ENCODE measurements at places on chromosomes 2 and 18.

- DNase-seq, result no peak
These were observed 131.3 kb upstream of the ACAA2 start for GRCh38 chr18:49944663-49945062.

GRCh38 chr2:217277646-217278398, 418.0 kb upstream of the TNP1 start:
- no peak for DNase-seq

GRCh38 chr2:216936954-216937357, 77.1 kb upstream of the TNP1 start:
- DNase-seq, result no peak

- no peak for DNase-seq
These were observed 168.0 kb downstream of the LPIN1 start for GRCh38 chr2:11914455-11914854.

DNA sequence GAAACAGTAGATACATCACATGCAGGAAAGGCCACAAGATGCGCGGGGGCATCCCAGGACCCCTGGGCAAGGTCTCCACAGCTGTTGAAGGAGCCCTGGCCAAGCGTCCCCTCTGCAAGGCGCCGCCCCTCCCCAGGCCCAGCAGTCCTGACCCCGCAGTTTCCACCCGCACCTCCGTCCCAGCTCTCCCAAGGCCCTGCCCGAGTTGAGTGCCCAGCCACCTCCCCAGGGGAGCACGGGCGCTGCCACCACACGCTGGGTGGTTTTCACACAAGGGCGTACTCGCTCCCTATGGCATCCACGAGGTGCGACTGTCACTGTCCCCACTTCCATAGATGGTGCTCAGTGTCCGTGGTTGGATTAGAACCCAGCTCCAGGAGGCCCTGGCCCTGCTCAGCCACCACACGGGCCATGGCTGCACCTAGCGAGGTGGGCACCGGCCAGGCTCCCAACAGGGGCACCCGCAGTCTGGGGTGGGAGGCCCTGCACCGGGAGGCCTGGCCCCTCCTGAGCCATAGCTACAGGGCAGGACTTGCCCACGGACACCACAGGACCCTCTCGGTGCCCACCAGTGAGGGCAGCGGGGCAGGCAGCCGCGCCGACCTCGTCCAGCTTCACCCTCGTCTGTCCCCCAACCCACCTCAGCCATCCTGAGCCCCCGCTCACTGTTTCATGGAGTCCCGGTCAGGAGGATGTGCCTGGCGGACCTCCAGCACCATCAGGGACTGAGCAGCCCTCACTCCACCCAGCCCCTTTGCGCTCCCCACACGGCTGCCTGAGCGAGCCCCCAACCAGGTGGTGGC, 36.0 kb downstream of the KIF1A start:
- DNase-seq, result no peak

DNA sequence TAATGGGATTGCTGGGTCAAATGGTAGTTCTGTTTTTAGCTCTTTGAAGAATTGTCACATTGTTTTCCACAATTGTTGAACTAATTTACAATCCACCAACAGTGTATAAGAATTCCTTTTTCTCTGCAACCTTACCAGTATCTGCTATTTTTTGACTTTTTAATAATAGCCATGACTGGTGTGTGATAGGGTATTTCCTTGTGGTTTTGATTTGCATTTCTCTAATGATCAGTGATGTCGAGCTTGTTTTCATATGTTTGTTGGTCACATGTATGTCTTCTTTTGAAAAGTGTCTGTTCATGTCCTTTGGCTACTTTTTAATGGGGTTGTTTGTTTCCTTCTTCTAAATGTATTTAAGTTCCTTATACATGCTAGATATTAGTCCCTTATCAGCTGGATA, 322.3 kb downstream of the CDH2 start:
- DNase-seq, result no peak

- DNase-seq, result no peak
These were observed 5.1 kb upstream of the SPAG16 start for GRCh38 chr2:213279116-213279620.

DNA sequence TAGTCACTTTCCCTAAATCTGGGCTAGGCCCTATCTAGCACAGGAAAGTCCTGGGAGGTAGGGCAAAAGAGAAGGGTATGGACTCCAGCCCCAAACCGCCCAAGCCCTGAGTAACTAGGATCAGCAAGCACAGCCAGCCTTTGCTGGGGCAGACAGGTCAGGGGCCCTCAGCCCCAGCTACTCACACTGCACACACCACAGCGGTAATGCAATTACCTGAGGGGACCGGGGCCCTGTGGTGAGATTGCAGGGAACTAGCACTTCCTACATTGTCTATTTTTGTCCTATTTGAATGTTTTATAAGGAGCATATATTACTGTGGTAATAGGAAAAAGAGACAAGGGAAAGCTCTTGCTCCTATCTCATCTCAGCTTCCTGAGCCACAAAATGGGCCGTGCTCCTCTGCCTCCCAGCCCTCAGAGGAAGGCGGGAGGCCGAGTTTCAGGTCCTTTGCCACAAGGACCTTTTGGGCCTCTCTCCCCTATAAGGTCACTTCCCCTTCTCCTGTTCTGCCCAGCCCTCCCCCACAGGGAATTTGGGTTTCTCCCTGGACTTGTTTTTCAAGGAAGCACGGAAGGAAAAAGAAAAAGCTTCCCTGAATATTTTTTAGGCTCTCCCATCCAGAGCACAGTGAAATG, 20.5 kb downstream of the RAB11FIP5 start:
- no peak for DNase-seq

DNA sequence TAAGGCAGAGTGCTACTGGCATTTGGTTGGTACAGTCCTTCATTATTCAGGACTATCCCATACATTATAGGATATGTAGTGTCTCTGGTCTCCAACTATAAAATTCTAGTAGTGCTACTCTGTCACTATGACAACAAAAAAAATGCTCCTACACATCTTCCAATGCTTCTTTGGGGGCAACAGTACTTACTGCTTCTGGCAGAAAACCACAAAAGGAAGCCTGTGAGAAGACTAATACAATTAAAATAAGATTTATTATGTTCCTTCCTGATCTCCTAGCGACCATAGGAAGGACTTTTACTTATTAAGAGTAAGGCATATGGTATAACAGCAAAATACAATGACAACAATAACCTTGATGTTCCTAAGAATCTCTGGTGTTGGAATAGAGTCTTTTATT, 48.4 kb upstream of the CPO start:
- no peak for DNase-seq

DNA sequence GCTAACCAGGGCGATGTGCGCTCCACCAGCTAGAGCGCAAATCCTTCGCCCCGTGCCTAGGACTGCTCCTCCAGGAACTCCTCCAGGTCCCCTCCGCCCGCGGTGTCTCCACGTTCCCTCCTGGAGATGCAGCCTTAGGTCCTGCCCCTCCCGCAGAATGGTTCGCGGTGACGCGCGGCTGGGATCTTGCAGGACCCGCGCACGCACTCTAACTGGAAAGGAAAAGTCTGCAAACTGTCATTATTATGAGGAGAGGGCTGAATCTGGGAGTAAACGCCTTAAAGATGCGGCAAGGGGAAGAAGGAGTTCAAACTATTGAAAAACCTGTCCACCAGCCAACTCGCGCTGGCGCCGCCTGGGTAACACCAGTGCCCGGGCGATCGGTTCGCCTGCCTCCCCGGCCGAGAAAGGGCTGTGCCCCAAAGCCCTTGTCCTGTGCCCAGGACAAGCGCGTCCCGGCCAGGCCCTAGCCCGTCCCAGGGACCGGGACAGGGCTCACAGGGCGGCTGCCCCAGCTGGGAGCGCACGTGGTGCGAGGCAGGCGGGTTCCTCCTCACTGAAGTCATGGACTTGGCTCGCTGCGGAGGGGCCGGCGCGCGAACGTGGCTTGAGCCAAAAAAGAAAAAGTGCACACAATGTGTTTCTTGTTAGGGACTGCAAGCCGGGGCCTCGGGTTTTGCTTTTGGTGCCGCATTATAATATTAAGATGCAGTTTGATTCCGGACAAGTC, 5.5 kb upstream of the ID2 start:
- no peak for DNase-seq

- DNase-seq, result no peak
These were observed 126.2 kb upstream of the VRK2 start for GRCh38 chr2:57920342-57920939.

DNA sequence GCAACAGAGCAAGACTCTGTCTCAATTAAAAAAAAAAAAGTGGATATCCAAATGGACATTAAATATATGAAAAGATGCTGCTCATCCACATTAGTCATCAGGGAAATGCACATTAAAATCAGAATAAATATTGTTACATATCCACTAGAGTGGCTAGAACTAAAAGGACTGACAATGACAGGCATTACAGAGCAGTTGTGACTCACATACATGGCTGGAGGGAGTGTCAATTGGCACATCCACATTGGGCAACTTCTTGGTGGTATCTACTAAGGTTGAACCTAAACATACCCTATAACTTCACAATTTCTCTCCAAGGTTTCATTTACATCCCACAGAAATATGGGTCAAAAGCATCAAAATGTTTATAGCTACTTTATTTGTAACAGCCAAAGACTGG, 14.0 kb upstream of the DNER start:
- DNase-seq, result no peak

DNA sequence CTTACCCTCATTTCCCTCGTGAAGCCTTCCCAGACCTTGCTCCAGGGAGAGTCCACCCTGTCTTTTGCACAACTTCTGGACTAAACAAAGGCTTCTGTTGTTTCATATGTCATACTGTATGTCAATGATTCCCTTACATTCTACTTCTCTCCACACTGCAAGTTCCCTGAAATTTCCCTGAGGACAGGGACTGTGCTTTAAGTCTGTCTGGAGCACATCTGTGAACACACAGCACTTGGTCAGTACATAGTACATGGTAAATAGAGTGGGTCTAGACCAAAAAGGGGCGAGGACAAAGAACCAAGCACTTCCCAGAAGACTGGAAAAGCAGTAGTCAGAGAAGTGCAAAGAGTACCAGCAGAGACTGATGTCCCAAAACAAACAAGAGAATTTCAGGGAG, 23.7 kb upstream of the IMPA2 start:
- DNase-seq, result no peak

DNA sequence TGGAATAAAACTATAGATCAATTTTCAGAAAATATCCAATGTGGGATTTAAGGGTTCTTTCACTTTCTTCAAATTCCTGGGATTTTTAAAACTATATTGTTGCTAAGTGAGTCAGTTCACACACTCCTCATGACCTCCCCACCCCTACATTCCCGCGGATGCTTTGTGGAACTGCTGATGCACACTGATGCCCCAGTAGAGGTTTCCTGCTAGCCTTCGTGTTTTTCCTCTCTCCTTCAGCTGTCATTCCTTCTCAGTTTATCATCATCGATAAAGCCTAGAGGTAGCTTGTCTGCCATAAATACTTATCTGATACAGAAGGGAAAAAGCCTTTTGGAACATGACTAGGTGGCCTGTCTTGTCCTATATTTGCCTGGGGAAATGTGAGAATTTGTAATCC, 67.4 kb upstream of the GALNT5 start:
- DNase-seq, result no peak

DNA sequence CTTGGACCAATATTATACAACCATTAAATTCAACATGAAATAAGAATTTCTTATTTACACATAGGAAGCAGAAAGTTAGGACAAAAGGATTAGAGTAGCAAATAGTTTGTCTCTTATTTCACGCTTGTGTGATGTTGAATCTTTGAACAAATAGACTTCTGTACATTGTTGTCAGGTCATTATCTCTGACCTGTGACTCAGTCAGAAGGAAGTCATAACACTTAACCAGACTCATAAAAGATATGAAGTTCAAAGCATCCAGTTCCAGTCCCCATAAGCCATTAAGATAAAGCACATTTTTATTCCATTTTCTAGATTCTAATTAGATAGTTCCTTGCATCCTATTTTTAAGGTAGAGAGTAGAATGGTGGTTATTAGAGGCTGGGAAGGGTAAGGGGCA, 130.8 kb downstream of the UPP2 start:
- DNase-seq, result no peak

DNA sequence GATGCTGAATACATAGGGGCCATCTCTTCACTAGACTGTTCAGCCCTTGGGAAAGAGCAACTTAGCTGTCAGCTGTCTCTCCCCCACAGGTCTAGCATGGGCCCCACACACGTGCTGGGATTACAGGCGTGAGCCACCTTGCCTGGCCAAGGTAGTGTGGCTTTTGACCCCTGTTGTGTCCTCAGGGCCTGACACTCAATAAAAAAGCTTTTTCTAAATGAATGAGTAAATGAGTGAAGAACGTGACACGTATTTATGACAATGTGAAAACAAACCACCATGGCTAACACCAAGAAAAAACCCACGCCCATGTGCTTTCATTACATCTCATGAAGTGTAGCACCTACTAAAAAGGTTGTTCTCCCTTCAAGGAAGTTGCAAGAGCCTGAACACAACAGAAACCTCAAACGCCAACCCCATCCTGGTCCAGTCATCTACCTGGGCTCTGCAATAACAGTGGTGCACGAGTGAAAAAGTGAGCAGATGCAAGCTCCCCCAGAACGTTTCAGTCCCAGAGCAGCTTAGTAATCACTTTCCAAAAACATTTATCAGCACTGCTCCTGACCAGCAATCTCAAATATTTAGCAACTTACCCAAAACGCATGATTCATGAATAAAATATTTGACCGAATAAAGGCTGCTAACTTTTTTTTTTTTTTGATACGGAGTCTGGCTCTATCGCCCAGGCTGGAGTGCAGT, 3.4 kb downstream of the WDFY1 start:
- no peak for DNase-seq

- DNase-seq, result no peak
These were observed 1.0 kb downstream of the ZCCHC2 start for GRCh38 chr18:62523631-62524439.

DNA sequence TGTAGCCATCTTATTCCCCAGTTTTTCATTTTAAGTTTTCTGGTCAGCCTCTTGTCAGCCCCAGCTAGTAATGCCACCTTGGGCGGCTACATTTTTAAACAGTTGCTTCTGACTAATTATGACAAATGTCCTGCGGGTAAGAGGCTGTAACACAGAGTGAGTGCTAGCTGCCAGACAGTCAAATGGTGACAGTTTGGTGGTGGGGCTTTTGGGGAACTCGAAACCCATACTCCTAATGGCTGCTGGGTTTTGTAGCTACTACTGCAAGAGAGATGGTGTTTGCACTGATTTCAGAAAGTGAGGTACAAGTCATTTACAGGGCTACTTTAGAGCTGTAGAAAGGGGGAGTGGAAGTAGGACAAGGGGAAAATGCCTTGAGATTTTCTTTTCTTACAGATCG, 48.2 kb downstream of the ZCCHC2 start:
- DNase-seq, result no peak

DNA sequence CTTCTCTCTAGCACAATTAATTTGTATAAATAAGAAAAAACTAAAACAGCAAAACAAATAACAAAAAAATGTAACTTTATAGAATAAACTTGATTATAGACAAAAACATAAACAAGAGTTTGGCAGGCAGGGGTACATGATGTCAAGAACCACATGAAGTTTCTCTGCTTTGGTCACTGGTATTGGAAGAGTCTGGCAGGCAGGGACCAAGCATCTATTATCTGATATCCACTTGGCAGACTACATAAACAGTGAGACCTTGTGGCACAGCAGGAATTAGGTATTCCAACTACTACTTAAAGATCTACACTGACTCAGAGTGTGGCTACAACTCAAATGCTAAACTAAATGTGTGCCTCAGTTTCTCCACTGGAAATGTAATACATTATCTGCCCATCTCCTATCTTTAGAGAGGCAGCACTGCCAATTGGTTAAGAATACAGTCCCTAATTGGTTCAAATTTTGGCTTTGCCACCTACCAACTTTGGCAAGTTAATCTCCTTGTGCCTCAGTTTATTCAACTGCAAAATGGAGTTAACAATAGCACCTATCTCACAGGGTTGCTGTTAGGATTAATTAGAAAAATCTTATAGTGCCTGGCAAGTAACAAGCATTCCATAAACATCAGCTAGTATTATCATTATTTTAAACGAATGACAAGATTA, 2.7 kb downstream of the MAP4K3 start:
- no peak for DNase-seq
